ENCODE measurements at places on chromosomes 4 and X.

DNA sequence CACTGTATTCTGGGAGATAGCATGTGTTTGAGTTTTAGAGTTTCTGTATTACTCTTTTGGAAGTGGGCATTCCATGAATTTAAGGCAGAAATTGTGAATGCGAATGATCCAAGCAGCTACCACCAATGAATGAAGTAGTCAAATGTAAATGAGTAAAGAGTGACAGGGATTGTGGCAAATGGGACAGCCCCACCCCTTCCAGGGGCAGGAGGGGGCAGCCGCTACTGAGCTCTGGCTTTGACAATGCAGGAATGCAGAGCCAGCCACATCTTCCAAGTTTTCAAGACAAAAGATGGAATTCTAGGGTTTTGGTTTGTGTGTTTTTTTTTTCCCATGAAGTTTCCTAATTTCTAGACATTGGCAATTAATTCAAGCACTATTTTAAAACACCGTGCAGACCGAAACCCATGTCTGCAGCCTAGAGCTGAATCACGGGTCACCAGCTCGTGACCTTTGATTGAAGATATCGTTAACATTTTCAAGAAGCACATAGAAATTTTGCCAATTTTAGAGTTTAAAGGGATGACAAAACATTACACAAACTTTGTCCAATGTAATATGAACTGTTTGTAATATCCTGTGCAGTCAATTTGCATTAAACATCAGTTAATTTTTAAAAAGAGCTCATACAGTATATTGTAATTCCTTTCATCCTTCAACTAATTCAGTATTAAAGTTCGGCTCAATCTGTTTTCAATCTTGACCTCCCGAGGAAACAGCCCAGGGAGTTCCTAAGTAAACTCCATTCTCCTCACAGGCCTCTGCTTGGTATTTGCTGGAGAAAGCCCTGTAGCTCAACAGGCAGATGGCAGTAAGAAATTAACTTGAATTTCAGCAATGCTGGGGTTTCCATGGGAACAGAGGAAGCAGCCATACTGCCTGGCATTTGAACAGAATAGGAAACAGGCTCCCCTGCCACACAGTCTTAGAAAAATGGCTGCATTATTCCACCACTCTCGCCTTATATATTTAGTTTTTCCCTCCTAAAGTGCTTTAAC lies 83.4 kb downstream of the UCHL1 start:
- no peak for DNase-seq

- no peak for DNase-seq
Observed at GRCh38 chrX:9538544-9539045, 73.7 kb downstream of the TBL1X start.

DNA sequence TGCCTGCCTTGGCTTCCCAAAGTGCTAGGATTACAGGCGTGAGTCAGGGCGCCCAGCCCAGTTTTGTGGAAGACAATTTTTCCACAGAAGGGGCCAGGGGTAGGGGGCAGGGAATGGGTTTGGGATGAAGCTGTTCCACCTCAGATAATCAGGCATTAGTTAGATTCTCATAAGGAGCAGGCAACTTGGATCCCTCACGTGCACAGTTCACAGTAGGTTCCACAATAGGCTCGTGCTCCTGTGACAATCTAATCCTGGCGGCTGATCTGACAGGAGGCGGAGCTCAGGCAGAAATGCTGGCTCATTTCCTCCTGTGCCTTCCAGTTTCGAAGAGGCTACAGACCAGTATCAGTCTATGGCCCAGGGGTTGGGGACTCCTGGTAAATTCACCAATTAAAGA lies 491.6 kb upstream of the AADAT start:
- DNase-seq: no peak

- DNase-seq: no peak
Observed at GRCh38 chr4:118810991-118811764, 24.7 kb downstream of the SEC24D start.

- no peak for DNase-seq
Observed at GRCh38 chr4:118915468-118915867, 26.8 kb downstream of the SYNPO2 start.

- DNase-seq: no peak
Observed at GRCh38 chrX:18654875-18655836, 16.8 kb downstream of the RS1 start.

DNA sequence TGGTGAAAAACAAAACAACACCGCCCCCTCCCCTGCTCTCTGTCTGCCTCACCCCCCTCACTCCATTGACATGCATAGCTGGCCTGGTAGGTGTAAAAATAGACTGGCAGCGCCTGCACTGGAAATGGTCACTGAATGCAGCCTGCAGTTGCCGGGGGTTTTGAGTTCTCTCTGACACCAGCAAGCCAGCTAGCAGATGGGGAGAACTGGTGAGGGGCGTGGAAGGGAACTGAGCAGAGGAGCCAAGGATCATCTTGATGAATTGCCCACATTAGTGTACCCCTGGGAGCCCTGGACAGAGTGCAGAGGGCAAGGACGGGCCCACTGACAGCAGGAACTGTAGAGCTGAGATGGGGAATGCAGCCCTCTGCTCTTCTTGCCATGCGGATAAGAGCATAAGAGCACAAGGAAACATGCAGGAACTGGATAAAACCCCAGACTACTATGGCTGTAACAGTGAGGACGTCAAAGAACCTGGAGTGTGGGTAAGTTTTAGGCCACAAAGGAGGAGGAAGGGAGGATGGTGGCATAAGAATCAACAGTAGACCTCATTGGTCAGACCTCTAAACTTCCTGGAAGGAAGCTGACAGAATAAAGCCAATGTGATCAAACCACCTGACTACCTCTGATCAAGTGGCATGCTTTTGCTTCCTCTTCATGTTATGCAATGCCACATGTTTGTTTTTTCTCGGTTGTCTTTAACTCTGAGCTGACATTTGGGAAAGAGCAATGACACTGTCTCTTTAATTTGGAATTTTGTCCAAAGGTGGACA lies 96.3 kb downstream of the ANK2 start:
- DNase-seq: no peak

- DNase-seq: no peak
Observed at GRCh38 chr4:3796960-3797359, 30.8 kb downstream of the ADRA2C start.

DNA sequence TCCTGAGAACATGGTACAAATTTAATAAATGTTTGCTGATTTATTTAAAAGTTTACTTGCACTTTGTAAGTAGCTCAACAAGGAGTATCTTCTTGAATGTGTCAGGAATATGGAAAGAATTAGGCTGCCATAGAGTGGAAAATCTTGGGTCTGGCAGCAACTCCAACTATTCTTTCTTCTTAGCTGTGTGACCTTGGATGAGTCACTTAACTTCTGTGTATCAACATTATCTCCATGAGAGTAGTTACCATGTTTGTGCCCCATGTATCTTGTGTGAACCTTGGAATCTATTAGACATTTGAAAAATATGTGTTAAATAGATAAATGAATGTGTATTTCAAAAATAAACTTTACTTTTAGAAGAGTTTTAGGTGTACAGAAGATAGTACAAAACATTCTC lies 348.8 kb downstream of the GBA3 start:
- DNase-seq: no peak

DNA sequence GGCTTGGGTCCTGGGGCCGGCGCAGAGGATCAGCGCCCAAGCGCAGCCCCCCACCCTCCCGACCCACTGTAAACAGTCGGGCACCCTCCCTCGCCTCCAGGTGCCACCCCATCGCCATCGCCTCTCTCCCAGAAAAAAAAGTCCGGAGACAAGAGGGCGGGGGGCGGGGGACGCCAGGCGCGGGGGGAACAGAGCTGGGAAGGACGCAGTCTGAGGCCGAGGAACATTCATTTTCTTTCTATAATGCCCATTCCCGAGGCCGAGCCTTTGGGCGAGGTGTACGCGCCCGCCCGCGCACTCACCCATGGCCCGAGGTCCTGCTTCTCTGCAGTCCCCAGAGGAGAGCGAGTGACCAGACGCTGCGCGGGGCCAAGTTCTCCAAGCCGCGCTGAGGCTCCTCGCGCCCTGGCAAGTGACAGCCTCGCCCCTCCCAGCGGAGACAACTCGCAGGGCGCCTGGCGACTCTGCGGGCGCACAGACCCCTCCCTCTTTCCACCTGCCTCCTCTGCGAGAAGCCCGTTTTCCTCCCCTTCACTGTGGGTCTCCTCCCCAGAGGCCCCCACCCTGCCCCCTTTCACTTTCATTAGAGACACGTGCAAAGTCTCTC lies 63.5 kb upstream of the WDR17 start:
- no peak for DNase-seq

- no peak for DNase-seq
Observed at GRCh38 chr4:179867300-179867878, 2375.8 kb upstream of the TENM3 start.

DNA sequence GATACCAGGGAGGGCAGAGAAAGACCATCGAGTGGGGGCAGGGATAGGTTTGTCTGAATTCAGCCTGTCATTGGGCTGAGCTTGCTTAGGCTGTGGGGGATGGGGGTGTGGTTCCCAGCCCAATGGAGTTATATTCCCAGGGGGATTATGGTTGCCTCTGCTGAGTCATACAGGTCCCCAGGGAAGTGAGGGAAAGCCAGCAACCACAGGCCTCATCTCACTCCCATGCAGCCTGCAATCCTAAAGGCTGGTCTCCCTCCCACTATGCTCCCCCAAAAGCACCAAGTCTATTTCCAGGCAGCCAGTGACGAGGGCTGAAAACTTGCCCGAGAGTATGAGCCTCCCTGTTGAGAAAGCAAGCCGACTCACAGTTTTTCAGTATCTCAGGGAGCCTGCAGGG lies 39.3 kb downstream of the AFM start:
- DNase-seq: no peak

DNA sequence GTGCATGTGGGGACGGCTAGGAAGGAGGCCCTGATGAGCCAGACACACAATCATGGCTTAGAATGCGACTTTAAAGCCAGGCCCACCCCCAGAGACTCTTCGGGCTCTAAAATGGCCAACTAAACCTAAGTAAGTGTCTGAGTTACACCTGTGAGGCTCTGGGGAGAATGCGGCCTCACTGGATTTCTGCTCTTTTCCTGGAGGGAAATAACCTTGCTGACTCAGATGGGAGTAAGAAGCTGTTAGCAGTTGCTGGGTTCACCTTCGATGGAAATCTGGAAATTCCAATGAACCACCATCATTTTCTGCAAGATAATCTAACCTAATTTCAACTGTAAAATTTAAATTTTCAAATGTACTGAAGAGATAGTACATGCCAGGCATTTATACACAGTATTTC lies 97.6 kb upstream of the MAML3 start:
- no peak for DNase-seq

- DNase-seq: no peak
Observed at GRCh38 chr4:89821612-89822011, 15.3 kb downstream of the SNCA start.

DNA sequence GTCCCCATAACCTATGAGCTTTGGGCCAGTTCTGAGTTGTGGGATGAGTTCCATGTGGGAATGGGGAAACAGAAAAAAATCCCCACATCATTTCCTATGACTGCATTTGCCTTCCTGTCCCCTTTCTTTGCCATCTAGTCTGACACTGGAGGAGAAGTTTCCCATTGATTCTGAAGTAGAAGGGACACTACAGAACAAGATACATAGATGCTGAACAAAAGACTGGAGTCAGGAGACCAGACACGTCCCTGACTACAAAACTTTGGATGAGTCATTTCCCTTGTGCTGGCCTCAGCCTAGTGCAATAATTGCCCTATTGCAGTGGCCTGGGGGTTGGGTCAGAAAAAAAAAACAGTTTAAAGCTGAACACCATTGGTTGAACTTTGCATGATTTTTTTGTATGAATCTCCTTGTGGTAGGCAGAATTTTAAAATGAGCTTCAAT lies 22.1 kb downstream of the BEX3 start:
- no peak for DNase-seq

DNA sequence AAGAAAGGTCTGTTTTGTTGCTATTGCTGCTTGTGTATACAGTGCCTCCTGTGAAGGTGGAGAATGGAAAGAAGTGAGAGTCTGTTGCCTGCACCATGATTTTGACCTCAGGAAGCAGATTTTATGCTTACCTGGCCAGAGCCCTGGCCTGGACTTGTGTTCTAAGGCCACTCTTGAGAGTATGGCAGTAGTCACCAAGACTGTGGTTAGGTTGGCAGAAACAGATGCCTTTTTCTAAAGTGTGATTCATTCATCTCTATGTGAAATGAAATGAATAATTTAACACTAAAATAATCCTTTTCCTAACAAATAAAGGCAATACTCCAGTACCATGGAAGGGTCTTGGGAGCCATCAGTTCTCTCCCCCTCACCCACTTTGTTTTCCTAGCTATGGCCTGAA lies 161.8 kb downstream of the DCLK2 start:
- no peak for DNase-seq

GRCh38 chr4:101699441-101700124 lies 90.9 kb upstream of the BANK1 start:
- no peak for DNase-seq

DNA sequence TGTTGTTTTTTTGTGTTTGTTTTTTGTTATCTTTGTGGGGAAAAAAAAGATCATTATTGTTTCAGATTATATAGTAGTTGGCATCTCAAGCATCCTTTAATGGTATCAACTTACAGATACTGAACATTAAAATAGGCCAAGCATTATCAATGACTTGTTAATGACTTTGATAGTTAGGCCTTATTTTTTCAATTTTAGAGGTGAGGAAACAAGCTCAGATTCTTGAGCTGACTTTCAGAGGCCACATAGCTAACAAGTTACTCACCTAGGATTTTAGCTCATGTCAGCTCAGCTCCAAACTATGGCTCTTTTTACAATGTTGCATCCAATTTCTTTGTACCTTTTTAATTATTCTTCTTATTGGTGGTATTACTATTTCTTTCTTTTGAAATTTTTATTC lies 471 bp upstream of the PLAC8 start:
- no peak for DNase-seq

GRCh38 chr4:113674733-113675132 lies 86.8 kb downstream of the CAMK2D start:
- no peak for DNase-seq

- no peak for DNase-seq
Observed at GRCh38 chrX:25531096-25531495, 515.3 kb upstream of the ARX start.

DNA sequence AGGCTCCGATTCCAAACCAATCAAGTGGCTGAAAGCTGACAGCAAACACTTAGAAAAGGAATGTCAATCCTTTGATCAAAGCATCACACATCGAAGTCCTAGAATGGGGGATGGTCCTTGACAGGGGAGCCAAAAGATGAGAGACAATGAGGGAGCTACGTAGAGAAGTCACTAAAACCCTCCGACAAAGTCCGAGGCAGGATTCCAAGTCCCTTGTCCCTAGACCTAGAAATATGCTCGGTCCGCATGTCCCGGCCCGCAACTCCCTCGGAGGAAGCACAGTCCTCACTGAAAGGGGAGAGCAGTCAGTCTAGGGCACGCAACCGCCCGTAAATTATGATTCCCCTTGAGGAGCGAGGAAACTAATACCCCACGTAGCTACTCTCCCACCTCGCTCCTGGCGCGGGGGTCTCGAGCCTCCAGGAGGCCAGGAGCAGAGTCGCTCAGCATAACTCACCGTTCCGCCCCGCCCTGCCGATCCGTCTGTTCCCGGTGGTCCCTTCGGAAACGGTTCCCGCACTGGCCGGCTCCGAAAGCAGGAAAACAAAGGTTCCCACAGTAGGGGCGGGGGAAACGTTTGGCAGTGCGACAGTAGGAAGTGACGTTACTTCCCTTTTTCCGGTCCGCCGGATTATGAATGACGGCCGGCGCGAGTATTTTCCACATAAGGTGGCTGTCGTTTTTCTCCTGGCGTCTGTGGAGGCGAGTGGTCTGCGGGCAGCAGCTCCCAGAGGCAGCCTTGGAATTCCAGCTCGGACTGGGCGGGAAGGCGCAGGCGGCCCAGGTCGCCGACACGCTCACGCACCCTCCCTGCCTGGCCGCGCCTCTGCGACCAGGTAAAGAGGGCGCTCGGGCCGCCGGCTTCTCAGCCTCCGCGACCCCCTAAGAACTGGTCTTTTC lies at the start of the genes GSTCD and INTS12:
GSTCD (plus strand) TSS at position 604 of the 900 bp plus-strand sequence. CDS start 8,830 bp downstream, outside the sequence.
INTS12 (minus strand) TSS at position 509 of the 900 bp plus-strand sequence. CDS start 8,684 bp downstream, outside the sequence.
- peak; percentile 55 for DNase-seq

All from stimulated activated CD8-positive, alpha-beta memory T cell treated with anti-CD3 and anti-CD28 coated beads, Interleukin-4, amount 100 ng/mL, for 1 hour (primary cell).